Stimulated activated CD4-positive, alpha-beta T cell treated with anti-CD3 and anti-CD28 coated beads, Interleukin-15, amount 100 ng/mL, for 24 hours (primary cell): ENCODE measurements at places on chromosomes 7 and 10.

DNA sequence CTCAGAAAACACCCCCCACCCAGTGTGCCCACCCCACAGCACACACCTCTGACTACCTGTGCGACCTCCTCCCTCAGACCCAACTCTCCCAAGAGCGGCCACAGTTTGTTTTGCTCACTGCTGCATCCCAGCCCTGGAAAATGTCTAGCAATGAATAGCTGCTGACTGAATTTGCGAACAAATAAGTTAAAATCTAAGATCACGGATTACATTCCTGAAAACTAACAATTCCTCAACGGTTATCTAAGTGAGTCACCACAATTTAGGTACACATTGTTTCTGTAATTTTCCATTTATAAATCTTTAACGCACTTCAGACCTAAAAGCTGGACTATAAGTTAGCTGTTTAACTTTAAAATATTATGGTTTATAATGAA lies 235.2 kb downstream of the ZMYND11 start:
- DNase-seq: no peak

DNA sequence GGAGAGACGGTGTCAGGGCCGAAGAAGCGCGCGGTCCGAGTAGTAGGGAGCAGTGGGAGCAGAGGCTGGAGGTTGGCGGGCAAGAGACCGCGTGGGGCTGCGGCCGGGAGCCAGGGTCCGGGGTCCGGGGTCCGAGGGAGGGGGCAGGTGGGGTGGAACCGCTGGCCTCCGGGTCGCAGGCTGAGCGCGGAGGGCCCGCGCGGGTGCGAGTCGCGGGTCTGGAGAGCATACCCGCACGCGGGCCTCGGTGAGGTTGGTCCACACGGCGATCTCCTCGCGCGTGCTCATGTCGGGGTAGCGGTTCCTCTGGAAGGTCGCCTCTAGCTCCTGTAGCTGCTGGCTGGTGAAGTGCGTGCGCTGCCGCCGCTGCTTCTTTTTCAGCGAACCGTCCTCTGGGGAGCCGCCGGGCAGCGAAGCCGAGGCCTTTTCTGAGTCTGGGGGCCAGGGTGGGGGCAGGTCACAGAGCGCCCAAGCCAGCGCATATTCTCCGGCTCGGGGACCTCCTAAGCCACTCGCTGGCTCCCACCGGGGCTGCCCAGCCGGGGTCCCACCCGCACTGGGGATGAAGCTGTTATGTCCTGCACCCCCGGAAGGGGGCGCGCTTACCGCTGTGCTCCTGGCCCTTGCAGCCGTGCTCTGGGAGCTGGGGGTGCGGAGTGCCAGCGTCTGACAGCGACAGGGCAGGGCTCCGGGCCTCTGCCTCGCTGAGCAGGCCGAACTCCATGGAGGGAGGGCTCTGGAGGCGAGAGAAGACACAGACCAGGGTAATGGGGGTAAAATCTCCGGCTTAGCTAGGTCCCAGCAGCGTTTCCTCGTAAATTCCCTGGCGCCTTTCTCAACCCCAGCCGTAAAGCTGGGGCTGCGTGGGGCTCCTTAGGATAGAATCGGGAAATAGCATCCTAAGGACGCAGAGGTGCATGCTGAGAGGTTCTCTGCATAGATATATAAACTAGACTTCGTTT lies 5.5 kb downstream of the ELOVL3 start:
- peak; percentile 84 for DNase-seq

DNA sequence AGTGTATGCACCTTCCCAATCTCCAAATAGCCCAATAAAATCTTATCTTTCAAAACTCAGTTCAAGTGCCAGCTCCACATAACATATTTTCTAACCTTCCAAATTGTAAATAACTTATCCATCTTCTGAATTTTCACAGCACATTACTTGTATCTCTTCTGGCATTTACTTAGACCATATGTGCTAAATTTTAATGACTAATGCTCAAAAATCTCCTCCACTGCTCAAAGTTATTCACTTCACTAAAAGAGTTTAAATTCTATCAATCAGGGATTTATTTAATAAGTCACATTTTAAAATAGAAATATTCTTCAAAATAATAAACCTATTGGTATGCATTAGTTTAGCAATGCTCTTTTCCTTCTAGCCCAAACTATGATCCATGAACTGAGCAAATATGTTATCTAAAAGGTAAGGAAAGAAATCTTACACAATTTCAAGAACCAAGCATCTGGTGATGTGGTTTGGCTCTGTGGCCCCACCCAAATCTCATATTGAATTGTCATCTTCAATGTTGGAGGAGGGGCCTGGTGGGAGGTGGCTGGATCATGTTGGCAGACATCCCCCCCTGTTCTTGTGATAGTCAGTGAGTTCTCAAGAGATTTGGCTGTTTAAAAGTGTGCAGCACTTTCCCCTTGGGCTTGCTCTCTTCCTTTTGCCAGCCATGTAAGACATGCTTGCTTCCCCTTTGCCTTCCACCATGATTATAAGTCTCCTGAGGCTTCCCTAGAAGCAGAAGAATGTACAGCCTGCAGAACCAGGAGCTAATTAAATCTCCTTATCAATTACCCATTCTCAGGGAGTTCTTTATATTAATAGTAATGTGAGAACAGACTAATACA lies 28.1 kb upstream of the GPR22 start:
- no peak for DNase-seq

GRCh38 chr7:11373546-11374142 lies 400.0 kb downstream of the PHF14 start:
- DNase-seq: no peak

DNA sequence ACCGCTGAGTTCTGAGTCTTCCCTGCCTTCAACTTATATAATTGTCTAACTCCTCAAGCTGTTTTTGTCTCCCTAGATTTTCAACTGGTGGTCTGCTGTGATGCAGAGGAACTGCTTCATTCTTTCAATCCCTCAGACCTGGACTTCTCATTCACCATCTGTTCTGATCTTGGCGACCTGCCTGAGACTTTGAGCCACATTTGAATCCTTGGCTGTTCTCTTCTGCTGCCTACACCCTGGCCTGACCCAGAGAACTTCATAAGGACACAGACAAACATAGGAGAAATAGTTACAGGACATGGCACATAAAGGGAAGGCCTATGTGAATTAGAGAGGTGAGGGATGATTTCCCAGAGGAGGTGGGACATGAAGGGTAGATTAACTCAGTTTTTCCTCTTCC lies 326.7 kb downstream of the PTEN start:
- no peak for DNase-seq

GRCh38 chr7:2807845-2808772 lies 36.0 kb downstream of the GNA12 start:
- no peak for DNase-seq

- DNase-seq: no peak
Measured at GRCh38 chr7:119545118-119545517, 727.9 kb upstream of the KCND2 start.

GRCh38 chr7:37201876-37202198 lies 246.8 kb downstream of the ELMO1 start:
- no peak for DNase-seq

GRCh38 chr7:28815369-28815927 lies 142.7 kb downstream of the TRIL start:
- no peak for DNase-seq

DNA sequence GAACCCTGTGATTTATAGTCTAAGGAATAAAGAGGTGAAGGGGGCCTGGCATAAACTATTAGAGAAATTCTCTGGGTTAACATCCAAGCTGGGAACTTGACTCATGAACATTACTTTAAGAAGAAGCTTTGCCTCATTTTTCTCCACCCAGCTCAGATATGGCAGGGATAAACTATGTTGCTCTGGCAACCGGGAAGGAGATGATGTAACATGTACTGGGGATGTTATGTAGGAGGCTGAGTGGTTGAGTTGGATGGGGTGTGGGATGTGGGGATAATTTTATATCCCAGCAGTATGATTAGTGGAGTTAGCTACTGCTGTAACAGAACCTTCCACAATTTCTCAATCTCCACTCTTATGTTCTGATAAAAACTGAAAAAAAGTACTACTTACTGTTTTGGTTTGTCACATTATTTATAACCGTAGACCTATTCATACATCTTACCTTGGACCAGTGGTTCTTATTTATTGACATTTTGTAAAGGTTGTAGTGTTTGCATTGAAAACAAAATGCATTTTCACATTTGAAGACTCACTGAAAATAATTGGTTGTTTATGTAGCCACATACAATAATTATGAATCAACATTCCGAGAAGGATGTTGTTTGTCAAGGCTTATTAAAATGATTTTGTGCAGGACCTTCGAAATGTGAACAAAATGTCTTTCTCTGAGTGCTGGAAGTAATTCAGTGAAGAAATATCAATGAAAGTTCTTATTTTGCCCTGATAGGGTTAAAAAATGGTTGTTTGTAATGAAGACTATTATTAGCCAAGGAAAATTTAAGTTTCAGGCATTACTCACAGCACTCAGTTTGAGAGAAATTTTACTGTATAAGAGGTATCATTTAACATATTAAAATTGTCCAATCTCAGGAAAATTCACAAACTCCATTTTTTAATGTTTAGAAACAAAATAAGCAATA lies 1.3 kb downstream of the OR2F2 start:
- no peak for DNase-seq

DNA sequence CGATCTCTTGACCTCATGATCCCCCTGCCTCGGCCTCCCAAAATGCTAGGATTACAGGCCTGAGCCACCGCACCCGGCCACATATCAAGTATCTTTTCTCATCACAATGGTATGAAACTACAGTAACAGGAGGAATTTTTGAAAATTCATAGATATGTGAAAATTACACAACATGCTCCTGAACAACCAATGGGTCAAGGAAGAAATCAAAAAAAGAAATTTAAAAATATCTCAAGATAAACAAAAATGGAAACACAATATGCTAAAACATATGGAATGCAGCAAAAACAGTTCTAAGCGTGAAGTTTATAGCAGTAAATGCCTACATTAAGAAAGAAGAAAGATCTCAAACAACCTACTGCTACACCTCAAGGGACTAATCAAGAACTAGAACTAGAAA lies 59.8 kb upstream of the ADAM12 start:
- DNase-seq: no peak

DNA sequence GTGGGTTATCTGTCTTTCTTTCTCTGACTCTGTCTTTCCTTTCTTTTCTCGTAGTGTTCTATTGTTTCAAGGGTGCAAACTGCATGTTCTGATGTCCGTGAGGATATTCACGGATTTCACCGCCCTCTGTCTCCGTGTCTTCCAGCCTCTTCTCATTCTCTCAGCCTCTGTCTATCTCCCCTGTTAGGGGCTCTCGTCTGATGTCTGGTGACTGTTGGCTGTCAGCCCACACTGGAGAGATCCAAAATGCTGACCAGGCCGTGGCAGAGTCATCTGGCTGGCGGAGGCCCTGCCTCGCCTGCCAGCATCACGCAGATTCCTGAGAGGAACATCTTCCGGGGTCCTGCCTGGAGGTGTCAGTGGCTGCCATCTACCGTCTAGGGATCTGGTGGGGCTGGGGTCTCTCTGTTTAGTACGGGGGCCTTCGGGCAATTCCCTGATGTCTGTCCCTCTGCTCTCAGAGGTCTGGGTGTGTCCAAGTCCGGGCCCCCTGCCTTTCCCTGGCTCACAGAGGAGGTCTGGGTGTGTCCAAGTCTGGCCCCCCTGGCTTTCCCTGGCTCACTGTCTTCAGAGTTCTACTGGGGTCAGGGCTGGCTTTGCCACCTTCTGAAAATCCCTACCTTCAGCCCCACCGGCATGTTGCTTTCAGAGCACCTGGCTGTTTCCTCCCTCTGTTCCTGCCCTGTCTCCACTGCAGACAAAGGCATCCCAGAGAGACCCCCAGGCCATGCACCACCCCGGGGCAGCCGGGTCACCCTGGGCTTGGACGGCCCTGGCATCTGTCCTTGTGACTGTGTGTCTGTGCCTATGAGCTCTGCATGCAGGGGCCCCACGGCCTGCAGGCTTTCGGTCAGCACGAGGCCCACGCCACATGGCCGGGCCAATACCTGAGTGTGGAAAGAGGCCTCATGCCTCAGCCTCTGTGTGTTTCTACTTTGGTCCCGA lies 14.0 kb upstream of the SCART1 start:
- no peak for DNase-seq

GRCh38 chr7:157544226-157544625 lies 207.4 kb downstream of the DNAJB6 start:
- DNase-seq: no peak

DNA sequence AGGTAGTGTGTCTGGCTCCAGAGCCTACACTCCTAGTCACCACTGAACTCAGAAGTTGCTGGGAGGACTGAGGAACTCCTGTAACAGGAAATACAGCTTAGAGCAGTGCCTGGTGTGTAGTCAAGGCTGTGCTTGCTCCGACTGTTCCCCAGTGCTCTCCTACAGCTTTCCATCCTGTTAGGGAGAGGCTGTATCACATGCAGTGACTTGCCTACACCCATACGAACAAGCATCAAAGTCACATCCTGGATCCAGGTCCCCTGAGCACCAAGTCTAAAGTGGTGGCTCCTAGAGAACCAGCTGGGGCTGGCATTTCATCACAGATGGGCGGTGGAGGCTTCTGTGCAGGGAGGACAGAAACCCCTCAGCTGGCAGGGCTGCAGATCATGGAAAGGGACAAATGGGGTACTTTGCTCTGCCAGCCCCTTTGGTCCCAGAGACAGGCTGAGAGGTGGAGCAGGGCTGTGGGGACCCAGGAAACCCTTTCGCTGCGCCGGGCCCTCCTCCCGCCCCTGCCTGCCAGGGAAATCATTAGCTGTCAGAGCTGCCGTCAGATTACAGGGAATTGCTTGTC lies 7.7 kb downstream of the ASB10 start:
- DNase-seq: no peak

DNA sequence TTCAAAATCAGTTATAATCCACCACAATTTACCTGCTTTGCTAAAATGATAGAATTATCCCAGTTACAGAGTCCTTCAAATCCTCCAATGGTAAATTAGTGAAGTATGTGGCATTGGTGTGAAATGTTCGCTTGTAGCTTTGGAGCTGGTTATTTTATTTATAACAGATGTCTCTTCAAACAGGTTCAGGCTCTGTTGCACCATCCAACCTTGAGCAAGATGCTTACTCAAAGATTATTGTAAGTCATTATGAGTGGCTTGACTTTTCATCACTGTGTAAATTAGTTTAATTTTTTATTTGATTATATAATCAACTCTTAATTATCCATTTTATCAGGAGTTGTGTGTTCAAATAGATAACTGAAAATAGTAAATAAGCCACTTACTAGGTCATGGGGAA lies 99.4 kb downstream of the BTRC start:
- DNase-seq: no peak

DNA sequence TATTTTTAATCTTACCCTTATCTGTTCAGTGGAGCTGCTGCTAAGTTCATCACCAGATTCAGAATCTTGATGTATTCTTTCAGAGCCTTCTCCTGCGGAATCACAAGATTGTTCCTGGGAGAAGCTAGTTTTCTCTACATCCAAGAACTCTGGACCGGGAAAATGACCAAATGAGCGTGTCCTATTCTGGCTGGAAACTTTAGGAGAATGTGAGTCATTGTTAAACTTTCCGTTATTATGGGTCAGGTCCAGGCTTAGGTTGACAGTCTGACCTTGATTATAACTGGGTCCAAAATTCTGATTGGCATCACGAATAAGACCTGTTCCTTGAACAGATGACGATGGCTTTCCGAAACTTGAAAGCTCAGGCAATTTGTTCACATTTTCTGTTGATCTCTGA lies 20.5 kb downstream of the ARHGAP12 start:
- DNase-seq: no peak

- DNase-seq: no peak
Measured at GRCh38 chr7:21029006-21029405, 242.3 kb upstream of the SP8 start.

GRCh38 chr10:24428410-24428782 lies 219.5 kb downstream of the KIAA1217 start:
- no peak for DNase-seq
